ENCODE measurements at places on chromosomes 1 and 21.

DNA sequence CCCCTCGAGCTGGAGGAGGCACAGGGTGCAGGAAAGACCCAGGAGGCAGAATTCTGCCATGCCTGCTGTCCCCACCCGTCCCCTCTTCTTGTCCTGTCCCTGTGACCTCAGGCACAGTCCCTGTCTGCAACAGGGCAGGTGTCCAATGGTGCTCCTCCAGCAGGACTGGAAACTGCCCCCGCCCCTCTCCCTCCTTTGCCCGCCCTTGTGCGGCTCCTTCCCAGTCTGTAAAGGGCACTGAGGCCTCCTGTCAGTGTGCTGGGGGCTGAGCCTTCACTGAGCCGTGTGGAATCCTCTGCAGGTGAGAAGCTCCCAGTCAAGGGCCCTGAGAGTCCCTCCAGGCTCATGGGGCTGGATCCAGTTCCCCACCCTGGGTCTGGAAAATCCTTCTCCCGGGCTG, 28.9 kb downstream of the PRDM16 start:
- DNase-seq, result no peak

DNA sequence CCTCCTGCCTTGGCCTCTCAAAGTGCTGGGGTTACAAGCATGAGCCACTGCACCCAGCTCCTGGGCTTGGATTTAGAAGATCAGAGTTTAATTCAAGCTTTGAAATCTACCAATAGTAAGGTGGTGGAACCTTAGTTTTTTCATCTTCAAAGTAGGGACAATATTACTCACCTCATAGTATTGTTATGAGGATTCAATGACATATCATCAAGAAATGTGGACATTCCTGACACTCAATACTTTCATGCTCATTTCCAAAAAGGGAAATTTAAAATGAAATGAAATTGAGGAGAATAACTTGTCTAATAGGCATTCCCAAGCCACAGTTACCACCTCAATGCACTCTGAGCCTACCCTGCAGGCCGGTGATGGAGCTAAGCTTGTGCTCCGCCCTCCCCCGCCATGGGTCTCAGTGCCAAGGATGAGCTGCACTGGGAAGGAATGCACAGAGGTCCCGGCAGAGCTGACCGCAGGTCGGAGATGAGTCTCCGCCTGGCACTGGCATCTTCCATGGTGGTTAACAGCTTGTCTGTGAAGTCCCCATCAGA, 56.5 kb upstream of the BCAR3 start:
- peak; percentile 61 for DNase-seq

DNA sequence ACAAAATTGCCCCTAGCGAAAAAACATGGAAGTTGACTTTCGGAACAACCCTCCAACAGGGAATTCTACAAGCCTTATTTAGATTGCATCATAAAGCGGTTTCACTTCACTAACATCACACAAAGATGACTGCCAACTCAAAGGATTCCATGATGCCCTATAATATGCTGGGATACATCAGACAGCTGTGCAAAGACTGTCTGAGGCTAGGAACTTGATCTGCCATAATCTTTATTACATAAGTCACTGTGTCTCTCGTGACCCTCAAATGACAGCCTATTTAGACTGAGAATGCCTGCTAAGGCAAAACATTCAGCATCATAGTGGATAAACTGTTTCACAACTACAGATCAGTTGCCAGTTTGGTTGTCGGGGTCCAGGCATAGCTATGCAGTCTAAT, 23.8 kb downstream of the FH start:
- no peak for DNase-seq

GRCh38 chr1:6145864-6146410, 34.2 kb downstream of the CHD5 start:
- no peak for DNase-seq

DNA sequence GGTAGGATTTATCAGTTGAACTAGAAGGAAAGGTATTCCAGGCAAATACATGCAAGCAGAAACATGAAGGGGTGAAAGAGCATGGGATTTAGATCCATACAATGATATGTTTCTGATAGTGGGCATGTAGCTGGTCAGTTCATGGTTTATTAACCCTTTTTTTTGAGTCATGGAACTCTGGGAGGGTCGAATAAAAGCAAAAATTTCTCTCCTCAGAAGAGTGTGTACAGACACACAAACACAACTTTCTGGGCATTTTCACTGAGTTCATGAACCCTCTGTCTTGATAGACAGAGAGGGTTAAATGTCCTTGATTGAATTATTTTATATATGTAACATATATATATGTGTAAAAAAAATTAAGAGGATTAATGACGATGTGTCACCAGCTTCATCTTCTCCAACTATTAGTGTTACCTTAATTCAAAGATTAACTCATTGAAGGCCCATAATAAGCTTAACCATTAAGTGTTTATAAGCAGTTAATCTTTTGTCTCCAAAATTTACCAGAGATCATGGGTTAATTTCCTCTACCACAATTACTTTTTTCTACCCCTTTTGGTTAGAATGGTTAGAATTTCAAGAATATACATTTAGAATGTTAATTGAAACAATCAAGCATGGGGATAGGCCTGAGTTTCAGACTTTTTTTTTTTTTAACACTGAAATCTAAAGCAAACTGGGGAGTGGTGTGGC, 4.6 kb downstream of the JUN start:
- DNase-seq, result no peak

GRCh38 chr1:65378247-65378946, 42.1 kb upstream of the LEPR start:
- no peak for DNase-seq

DNA sequence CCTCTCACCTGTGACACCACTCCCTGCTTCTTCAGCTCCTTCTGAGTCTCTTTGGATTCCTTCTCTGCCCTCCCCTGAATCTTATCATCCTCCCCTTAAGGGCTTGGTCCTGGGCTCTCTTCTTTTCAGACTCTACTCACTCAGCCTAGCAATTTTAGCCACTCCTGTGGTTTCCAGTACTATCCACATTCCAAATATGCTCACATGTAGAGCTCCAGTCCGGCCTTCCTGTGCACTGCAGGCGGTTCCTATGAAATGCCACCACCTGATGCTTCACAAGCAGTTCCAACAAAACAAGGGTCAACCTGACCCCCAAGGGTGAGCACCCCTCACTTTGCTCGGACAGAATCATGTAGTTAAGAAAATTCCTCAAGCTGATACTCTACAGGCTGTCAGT, 35.9 kb downstream of the MAB21L3 start:
- DNase-seq, result no peak

DNA sequence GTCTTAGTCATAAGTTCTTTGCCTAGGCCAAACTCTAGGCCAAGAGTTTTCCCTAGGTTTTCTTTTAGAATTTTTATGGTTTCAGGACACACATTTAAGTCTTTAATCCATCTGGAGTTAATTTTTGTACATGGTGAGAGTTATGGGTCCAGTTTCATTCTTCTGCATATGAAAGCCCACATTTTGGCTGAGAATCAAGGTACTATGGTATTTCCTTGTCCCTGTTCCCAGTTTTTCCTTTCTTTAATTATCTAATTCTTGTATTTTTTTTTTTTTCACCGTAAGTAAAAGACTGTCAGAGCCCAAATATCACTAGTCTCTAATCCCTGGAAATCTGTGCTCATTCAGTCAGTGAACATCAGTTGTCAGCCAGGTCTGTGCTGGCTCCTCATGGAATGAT, 105.4 kb downstream of the MAP3K21 start:
- no peak for DNase-seq

GRCh38 chr1:203300441-203301330, 4.6 kb upstream of the BTG2 start:
- no peak for DNase-seq

DNA sequence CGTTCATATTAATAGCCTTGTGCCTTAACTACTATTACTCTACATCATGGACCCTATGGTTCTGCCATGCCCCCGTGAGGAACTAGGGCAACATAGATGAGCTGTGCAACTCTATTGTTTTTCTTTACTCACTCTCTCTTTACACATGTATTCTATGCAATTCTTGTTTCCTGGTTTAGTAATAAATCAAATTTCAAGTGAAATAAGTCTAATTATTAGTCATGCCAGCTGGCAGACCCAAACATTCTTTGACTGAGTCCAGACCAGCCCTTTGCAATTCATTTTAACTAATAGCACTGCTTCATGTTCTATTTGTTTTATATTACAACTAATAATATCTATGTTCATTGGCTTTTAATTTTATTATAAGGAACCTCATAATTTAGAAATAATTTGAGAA, 789.3 kb upstream of the ADAMTS5 start:
- DNase-seq, result no peak

- no peak for DNase-seq
These were observed 36.2 kb downstream of the UBE2G2 start for GRCh38 chr21:44765231-44766013.

GRCh38 chr1:21669258-21670058, at the start of gene RAP1GAP:
Gene RAP1GAP, minus strand, starts transcription at chr1:21669357. Its CDS starts 49,325 bp downstream, at chr1:21620032.
- no peak for DNase-seq

- DNase-seq, result no peak
These were observed 854.3 kb downstream of the BRINP3 start for GRCh38 chr1:189623336-189623735.

GRCh38 chr1:19439464-19440171, 45.7 kb downstream of the CAPZB start:
- no peak for DNase-seq

- DNase-seq, result no peak
These were observed 16.1 kb upstream of the RBBP5 start for GRCh38 chr1:205137901-205138300.

DNA sequence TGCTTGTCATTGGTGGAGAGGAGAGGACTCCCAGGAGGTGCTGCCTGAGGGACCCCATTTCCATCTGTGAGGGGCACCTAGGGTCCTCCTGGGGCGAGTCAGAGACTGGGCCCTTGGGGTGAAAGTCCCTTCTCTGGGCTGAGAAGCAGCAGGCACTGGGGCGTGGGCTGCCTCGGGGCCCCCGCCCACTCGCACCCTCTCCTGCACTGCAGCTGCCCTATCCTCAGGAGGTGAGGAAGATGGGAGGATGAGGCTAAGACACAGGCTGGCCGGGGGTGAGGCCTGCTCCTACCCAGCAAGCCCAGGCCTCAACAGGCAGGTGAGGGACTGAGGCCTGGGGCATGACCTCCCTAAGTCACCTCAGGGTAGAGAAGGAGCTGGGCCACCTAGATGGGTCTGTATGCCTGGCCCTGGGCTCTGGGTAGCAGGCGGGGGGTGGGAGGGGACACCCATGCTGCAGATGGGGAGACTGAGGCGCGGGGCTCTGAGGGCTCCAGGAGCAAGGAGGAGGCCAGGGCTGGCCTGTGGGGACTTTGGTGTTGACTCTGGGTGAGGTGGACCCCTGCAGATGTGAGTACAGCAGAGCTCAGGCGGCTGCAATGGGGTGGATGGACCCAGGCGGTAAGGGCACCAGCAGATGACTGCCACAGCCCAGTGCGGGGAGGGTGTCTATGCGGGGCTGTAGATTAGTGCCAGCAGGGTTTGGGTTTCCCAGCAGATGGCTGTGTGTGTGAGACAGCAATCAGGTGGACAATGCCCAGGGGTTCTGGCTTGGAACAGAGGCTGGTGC, 10.4 kb upstream of the ZNF669 start:
- no peak for DNase-seq

DNA sequence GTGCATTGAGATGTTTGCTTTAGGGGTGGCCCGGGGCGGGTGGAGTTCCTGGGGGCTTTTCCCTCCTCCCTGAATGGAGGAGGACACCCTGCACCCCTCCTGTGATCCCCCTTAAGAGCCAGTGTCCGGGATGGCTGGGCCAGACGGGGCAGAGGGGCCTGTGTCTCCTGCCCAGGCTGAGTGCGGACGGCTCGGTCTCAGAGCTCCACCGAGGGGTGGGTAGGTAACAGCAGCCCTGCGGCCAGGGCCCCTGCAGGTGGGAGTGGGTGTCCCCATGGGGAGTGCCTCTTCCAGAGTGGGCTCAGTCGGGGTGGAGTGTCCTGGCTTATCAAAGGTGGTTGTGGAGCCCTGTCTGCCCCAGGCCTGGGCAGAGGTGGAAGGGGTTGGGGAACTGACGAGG, 23.1 kb downstream of the TP73 start:
- DNase-seq, result no peak

DNA sequence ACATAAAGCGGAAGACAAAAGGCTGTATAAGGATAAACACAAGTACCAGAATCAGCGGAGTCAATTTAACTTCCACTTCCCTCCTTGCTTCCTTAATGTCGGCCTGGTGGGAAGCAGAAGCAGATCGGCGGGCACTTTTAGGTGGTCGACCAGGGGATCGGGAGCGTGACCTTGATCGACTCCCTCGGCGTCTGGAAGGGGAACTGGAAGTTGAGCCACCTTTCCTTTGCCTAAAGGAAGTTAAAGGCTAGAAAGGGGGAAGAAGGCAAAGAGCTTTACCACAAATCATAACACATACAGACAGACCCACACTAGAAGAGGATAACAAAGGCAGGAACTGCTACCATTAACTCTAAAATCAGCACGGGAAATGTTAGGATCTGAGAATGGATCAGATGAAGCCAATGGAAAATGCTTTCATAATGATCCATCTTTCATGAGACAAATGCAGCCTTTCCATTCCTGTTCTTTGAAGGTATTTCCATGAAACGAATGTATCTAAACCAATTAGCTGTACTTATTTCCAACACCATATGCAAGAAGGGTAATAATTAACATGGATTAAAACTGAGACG, 5.7 kb downstream of the LBR start:
- DNase-seq, result no peak

- DNase-seq, result no peak
These were observed 66.7 kb upstream of the ANGPTL3 start for GRCh38 chr1:62530516-62531154.

DNA sequence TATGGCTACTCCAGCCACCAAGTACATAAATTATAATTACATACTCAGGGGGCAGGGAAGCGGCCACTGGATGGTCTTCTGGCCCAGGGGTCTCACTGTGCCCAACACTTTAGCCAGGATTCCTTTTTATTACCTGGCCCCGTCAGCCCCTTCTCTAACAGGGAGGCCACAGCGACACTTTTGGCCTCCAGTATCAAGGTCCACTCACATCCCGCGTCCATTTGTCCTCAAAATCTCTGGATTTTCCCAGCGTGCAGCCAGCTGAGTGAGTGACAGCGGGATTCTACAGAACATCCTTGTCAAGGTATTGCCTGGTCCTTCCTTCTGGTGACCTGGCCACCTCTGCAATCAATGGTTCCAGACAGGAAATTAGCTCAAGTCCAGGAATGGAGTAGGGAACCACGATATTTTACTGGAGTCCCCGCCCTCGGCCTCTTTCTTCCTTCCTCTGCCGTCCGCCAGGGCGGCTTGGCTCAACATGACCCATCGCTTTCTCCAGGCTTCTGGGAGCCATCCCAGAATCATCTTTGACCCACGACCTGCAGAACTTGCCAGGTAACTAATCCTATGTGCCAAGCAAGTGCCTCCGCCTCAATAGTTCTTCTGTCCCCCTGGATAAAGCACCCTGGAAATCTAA, 2.7 kb upstream of the COL6A2 start:
- DNase-seq, result no peak

DNA sequence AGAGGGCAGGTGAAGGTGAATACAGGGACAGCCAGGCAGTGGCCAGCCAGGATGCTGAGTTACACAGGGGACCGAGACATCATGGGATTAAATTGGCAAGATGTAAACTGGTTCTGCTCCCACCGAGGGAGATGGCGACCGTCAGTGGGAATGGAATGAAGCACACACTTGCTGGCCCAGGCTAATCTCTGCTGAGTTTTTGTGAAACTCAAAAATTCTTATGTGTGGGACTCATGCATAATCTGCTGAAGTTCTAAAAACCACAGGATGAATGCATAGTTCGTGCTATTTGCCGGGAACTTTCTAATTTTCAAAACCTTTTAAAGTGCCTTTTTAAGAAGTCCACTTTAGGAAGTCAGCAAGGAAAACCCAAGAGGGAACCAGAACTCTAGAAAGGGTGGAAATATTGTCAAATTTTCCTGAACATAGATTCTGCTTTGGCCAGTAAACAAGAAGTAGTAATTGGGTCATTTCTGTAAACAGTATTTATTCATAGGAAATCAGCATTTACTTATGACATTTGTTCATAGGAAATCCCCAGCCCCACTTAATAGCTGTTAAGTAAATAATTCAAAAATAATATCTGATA, 85.4 kb upstream of the ROR1 start:
- DNase-seq, result no peak

Data from SW 1271 (cell line).